ENCODE measurements at places on chromosomes 11 and 22. TPM values are rescaled to one million over a fixed set of nuclear protein-coding genes. Genes with fewer than 3 reads are reported as not detected.

The PRR33 gene
- total RNA-seq, result not detected

The IMMP1L gene
- total RNA-seq, result 44.4 TPM

The DGCR8 gene
- 11.4 TPM for total RNA-seq

The NPAS4 gene
- not detected for total RNA-seq

The SELENOH gene
- total RNA-seq, result 218 TPM

The LYVE1 gene
- not detected for total RNA-seq

The NUDT8 gene
- 15.7 TPM for total RNA-seq

The MIOX gene
- not detected for total RNA-seq

The OR5P2 gene
- total RNA-seq, result not detected

The TRPC6 gene
- total RNA-seq, result not detected

The DERL3 gene
- total RNA-seq, result 1.6 TPM

The ABCC8 gene
- total RNA-seq, result not detected

The LRRC32 gene
- total RNA-seq, result 0.29 TPM

All from H4 (cell line).